ENCODE measurements at places on chromosomes 6 and 20.

DNA sequence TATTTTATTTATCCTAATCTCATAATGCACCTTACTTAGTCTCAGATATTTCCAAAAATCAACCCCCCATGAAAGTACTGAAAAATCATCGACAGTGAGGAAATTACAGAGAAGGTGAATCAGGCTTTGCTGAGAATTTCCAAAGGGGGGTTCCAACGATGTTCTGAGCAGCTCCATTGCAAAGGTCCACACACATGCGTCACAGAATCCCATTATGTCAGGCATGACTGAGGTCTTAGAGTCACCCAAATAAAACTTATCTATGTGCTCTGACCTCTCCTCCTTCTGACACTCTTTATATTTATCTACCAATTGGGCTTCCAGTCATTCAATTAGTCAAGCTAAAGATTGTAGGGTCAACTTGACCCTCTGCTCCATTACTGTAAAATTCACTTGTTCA lies 12.7 kb upstream of the LRRN4 start:
- DNase-seq = no peak

GRCh38 chr20:46215913-46216707 lies 92.2 kb downstream of the CDH22 start:
- no peak for DNase-seq

GRCh38 chr6:134474955-134475354 lies 157.0 kb upstream of the SGK1 start:
- DNase-seq = no peak

- no peak for DNase-seq
Measured at GRCh38 chr6:106087548-106088325, 1.6 kb downstream of the PRDM1 start.

- no peak for DNase-seq
Measured at GRCh38 chr6:130969791-130970491, 93.1 kb downstream of the EPB41L2 start.

- no peak for DNase-seq
Measured at GRCh38 chr20:3839328-3839727, 7.3 kb upstream of the MAVS start.

GRCh38 chr6:170174771-170175643 lies 115.9 kb downstream of the DLL1 start:
- peak; percentile 4 for DNase-seq

DNA sequence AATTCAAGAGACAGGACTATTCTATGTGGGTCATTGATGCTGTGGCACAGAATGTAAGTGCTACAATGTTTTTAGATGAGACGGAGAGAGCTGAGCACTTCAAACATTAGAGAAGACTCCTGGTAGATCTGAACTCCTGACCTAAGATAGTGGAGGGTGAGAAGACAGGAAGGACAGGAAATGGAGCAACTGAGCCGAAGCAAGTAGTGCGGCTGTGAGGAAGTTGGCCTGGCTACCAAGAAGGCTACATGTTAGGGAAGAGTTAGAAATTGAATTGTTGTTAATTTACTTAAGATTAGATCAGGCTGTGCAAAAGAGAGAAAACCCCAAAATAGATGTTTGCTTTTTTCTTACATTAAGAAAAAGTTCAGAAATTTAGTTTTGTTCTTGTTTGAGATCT lies 14.4 kb upstream of the MLIP start:
- DNase-seq = no peak

- no peak for DNase-seq
Measured at GRCh38 chr6:170288091-170288631, 2.7 kb downstream of the DLL1 start.

DNA sequence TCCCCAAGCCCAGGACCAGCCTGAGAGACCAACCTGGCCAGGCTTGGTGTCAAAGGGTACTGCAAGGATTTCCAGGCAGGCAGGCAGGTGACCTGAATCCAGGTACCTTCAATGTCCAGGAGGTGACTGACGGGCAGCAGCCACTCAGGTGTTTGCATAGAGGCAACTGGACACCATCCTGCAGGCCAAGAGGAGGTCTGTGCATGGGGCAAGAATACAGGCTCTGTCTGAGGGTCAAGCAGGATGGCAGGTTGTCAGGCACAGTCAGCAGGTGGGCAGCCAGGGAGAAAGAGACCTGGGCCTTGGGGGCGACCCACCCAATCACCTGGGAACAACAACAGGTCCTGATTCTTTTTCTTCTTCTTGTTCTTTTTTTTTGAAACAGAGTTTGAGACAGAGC lies 159.3 kb upstream of the QKI start:
- DNase-seq = no peak

DNA sequence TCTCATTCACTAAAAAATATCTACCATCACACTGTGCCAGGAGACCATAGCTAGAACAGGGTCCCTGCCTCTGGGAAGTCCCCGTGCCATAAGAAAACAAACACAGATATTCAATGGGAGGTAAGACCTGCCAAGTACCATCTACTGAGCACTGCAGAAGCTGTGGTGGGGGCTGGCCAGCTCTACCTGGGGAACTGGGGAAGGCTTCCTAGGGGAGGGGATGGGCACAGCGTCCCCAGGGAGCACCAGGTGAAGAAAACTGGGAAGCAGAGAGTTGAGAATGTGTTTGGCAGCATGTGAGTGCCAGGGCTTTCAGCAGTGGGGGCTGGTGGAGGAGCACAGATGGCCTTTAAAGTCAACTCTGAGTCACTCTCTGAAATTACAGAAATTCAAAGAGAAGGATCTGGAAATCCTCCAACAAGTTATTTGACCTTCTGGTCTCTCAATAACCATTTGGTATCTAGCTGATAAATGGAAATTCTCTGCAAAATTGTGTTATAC lies 85.2 kb downstream of the SHLD1 start:
- no peak for DNase-seq

DNA sequence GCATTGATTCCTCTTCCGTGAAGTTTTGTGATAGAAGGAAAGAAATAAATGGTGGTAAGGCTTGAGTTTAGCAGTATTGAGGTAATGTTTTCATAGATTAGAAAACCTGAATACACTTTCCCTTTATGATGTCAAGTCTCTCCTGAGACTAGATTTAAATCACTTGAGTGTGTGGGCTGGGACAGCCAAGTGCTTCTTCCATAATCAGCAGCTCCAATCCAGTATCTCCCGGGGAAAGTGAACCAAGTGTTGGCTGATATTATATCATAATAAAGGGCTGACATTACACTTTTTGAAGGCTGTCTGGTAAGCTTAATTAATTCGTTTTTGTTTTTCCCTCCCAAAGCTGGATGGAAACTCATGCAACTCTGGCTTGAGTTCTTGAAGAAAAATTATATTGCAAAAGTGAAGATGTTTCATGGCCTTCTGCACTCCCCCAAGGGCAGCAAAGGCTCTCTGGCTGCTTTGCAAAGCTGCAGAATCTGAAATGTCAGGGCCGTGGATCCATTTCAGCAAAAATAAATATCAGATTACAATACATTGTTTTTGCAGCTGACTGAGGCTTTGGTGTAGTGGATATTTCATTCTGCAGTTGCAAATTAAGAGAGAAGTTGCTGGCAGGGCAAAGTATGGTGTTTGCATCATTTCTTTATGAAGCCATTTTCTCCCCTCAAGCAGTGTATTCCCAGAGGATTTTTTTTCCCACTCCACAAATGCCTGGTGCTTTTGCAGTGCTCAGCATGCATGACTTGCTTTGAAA lies 101.2 kb downstream of the MKKS start:
- no peak for DNase-seq

- DNase-seq = no peak
Measured at GRCh38 chr6:42722497-42722896, at the start of gene PRPH2. Gene PRPH2, minus strand, starts transcription at chr6:42722597. Its CDS starts 263 bp downstream, at chr6:42722334.

- DNase-seq = no peak
Measured at GRCh38 chr20:10654630-10655029, 19.2 kb downstream of the JAG1 start.

DNA sequence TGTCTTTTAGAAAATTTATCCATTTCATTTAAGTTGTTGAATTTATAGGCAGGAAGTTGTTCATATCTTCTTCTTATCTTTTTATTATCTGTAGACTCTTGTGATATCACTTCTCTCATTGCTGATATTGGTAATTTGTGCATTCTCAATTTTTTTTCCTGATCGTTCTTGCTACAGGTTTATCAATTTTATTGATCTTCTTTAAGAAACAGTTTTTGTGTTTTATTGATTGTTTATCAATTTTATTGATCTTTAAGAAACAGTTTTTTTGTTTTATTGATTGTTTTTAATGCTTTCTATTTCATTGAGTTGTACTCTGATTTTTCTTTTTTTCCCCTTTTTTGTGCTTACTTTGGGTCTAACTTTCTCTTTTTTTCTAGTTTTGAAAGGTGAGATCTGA lies 23.8 kb upstream of the SLC22A2 start:
- no peak for DNase-seq

DNA sequence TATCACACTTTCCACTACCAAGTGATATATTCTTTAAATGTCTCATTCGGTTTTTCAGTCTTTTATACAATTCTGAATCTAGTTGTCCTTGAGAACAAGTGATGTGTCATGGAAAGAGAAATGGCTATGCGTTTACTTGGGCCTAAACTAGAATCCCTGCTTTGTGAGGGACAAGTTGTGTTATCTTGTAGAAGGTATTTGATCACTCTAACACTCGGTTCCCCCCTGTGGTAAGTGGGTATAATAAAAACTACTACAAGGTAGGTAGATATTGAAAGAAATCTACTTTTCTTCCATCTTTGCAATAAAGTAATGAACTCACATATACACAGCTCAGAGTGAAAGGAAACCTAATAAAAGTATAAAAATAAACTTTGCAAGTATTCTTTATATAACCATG lies 108.9 kb downstream of the MANEA start:
- no peak for DNase-seq

DNA sequence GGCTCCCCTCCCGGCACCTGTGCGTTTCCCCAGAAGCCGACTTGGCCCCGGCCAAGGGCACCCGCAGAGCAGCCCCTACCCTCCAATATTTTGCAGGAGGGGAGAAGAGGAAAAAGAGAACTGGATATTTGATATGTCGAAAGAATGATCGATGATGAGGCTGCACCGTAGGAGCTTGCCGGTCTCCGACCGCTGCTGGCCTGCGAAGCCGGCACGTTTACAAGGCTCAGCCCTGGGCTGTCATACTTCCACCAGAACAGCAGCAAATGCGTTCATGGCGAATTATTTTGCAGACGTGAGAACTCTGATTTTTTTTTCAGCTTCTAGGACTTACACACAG lies 296.7 kb downstream of the TFAP2C start:
- no peak for DNase-seq

GRCh38 chr6:157551041-157551832 lies 170.2 kb downstream of the ZDHHC14 start:
- no peak for DNase-seq

- DNase-seq = no peak
Measured at GRCh38 chr6:81890846-81891245, 138.4 kb upstream of the TENT5A start.

- DNase-seq = no peak
Measured at GRCh38 chr6:108008363-108008762, 50.4 kb upstream of the SEC63 start.

All from T-helper 1 cell (primary cell).